ENCODE measurements at places on chromosomes 12 and 14.

DNA sequence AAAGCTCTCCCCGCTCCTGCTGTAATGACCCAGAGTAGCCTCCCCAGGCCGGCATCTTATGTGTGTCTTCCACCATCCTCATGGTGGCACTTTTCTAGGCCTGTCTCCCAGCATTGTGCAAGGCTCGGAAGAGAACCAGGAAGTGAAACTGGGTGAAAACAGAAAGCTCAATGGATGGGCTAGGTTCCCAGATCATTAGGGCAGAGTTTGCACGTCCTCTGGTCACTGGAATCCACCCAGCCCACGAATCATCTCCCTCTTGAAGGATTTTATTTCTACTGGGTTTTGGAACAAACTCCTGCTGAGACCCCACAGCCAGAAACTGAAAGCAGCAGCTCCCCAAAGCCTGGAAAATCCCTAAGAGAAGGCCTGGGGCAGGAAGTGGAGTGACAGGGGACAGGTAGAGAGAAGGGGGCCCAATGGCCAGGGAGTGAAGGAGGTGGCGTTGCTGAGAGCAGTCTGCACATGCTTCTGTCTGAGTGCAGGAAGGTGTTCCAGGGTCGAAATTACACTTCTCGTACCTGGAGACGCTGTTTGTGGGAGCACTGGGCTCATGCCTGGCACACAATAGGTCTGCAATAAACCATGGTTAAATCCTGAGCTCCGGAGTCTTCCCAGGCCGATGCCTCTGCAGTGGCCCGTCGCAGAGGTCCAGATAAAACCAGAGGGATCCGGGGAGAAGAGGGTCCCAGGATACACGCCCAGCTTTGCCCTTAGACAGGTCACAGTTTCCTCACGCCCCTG, 15.6 kb downstream of the ACVRL1 start:
- DNase-seq: no peak

DNA sequence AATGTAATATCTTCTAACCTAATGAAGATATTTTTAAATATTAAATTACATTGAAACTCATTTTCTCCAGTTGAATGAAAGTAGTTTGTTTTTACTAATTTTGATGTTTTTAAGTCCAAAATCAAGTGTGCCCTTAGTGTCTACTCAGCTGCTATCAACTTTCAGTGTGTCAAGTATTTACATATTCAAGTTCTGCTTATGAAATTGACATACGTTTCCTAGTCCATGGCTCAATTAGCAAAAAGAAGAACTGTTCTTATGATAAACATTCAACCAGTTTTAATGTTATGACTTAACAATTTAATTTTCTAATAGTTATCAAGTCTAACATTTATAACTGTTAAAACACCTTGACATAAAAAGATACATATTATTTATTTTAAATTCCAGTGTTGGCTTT, 137.1 kb downstream of the DUSP6 start:
- DNase-seq: no peak

GRCh38 chr12:102169922-102170621, 27.6 kb downstream of the PMCH start:
- DNase-seq: no peak

DNA sequence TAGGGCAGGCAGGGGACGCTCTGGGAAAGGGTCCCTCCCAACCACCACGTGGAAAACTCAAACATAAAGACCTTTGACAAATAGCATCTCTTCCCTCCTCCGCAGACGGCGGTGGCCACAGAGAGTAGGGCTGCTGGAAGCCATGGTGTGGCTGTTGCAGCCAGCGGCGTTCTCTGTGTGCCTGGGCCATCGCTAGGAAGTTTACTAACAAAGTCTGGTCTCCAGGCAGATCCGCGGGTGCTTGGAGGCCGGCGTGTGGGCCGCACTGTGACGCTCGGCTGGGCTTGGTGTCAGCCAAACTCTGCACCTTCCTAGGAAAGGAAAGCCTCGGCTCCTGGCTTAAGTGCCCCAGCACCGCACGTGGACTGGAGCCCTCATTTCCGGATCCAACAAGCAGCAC, 65.6 kb downstream of the CCDC88C start:
- no peak for DNase-seq

DNA sequence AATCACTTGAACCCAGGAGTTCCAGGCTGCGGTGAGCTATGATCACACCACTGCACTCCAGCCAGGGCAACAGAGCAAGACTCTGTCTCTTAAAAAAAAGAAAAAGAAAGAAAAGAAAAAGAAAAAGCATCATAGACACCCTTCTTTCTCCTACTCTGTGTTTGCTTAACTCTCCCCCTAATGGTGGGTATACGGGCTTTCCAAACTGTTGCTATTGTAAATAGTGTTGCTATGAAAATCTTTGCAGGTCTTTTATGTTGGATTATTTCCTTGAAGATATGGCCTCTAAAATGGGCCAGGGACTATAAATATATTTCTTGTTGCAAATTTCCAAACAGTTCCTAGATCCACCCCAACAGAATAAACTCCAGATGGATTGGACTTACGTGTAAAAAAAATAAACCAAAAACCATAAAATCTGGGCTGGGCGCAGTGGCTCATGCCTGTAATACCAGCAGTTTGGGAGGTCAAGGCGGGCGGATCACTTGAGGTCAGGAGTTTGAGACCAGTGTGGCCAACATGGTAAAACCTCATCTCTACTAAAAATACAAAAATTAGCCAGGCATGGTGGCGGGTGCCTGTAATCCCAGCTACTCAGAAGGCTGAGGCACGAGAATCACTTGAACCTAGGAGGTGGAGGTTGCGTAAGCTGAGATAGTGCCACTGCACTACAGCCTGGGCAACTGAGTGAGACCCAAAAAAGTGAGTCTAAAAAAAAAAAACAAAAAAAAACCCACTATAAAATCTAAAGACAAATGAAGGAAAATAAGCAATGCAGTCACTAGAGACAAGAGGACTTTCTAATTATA, 25.9 kb downstream of the NFKBIA start:
- no peak for DNase-seq

Measured in NCI-H2081 treated with DMSO at 0.1 percent for 48 hours (cell line).